NCI-H345 (cell line): ENCODE measurements at places on chromosomes 11 and 22.

DNA sequence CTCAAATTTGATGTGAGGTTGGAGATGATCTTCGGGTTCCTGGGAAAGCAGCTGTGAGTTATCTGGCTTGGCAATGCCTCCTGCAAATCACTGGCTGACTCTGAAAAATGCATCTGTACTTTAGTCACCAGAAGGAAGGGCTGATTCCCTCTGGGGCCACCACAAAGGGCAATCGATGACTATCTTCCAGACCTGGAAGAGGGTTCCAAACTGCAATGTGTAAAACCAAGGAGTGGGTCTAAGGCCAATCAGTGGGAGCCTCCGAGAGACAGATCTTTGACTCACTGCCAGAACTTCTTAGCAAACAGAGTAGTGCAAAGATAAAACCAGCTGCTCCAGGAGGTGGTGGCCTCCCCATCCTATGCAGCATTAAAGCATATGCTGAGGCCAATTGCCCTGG, 29.1 kb upstream of the PAK1 start:
- DNase-seq, result no peak

GRCh38 chr11:36214480-36214879, 74.7 kb downstream of the COMMD9 start:
- no peak for DNase-seq

DNA sequence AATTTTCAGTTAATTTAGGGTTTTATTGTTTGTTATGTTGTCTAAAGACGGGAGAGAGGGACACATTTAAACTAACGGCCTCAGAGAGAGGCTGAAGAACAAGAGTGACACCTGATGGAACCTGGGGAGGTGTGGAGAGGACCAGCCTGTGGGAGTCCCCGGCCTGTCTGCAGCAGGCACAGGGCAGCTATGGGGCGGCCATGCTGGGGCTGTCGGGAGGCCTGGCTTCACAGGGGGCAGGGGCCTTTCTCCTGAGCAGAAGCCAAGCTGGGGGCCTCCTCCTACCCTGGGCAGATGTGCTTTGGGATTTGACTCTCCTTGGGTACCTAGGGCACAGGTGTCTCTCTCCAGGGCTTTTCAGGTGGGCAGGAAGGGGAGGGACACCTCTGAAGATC, 21.9 kb downstream of the RELT start:
- DNase-seq, result no peak

DNA sequence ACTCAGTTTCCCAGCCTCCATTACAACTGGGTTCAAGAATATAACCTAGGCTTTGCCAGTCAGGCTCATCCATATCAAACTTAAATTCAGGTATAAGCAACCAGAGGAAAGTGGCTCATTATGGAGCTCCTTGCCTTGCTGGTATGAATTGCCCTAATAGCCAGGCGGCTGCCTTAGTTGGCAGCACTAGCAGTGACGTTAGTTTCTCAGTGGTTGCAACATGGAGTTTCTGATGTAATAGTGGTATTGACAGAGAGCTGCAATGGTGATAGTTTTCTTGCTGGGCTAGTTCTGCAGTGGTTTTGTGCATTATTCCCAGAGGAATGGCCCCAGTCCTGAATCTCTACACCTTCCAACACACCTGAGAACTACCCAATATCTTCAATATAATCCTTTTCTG, 3.8 kb upstream of the TMEM123 start:
- DNase-seq, result no peak

DNA sequence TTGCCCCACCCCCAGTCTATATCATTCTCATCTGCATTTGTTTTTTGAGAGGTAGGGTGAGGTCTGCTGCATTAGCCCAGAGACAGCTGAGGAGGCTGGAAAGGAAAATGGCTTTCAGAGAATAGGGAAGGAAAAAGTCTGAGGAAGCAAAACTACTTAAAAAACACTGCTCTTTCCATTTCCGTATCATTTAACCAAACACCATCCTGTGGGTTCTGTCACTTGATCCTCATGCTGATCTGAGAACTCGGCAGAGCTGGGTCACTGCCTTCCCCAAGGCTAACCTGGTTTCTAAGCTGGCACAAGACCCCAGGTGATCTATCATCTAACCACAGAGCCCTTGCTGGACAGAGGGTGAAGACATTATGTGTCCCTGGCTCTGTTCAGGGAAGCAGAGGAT, 1.2 kb downstream of the FOLR2 start:
- DNase-seq, result no peak

DNA sequence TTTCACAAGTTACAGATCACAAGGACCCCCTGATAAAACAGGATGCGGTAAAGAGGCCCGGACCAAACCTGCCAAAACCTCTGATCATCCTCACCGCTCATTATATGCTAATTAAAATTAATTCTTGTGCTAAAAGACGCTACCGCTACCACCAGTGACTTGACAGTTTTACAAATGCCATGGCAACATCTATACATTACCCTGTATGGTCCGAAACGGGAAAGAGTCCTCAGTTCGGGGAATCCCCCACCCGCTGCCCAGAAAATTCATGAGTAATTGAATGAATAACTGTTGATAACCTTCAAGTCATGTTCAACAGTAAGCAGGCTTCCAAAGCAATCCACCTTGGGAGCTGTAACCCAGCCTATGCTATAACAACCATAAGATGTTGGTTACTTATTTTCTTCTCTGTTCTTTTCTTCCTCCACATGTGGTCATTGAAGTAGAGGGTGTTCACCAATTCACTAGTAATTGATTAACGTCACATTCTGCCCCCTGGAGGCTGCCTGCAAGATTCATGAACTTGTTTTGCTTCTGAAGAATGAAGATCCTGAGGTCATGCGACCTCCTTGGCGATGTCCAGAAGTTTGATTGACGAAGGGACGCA, 20.6 kb downstream of the APOBEC3H start:
- DNase-seq, result peak; percentile 4

GRCh38 chr22:39528080-39528661, 4.4 kb downstream of the RPS19BP1 start:
- peak; percentile 59 for DNase-seq

- DNase-seq, result no peak
Observed at GRCh38 chr11:33779849-33780528, 5.7 kb upstream of the FBXO3 start.

DNA sequence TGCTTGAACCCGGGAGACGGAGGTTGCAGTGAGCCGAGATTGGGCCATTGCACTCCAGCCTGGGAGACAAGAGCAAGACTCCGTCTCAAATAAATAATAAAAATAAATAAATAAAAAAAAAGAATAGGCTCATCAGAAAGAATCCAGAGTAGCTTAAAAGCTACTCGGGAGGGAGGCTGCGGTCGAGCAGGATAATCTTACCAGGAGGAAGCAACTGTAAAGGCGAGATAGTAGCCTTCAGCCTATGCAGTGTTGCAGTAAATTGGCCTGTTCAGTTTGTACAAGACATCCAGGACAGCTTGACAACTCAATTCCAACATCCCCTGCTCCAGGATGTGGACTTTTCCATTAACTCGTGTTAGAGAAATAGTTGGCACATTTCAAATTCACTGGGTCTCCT, 1164.7 kb downstream of the LRRC4C start:
- DNase-seq, result no peak

- DNase-seq, result no peak
Observed at GRCh38 chr11:96215110-96215782, 127.7 kb downstream of the MAML2 start.
